Stimulated activated CD4-positive, alpha-beta T cell treated with anti-CD3 and anti-CD28 coated beads, Interleukin-4, amount 100 ng/mL, for 4 hours (primary cell): ENCODE measurements at places on chromosomes 7 and 10.

DNA sequence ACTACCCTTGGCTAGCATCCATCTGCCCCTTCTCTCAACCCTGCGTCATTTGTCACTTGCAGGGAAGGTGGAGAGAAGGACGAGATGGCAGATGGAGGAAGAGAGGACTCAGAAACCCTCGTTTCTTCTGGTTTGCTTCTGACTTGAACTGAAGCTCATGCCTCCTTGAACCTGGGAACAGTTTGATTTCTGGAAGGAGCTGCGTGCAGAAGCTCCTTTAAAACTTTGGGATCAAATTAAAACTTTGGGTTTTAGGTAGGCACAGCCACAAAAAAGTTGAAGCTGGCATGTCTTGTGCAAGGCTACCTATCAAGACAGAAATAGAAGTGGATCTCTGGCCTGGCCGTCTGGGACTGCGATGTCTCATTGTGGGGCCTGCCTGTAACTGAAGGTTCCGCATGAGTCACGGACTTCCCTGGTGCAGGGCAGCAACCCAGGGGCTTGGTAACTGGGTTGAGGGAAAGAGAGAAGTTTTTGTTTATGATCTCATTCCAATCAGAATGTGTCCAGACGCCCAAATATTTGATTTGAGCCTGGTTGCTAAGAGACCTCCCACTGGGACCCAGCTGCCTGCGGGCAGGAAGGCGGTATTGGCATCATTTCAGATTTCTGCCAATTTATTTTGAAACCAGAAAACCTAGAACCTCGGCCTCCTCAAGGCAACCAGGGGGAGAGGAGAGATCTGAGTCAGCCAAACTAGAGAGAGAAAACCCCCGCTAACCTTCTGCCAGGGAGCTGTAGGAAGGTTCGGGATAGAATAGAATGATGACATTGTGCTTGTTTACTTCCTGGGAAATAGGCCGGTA is 15.8 kb upstream of the CAMK1D start:
- DNase-seq = no peak

- DNase-seq = no peak
These were observed 4.6 kb upstream of the NOBOX start for GRCh38 chr7:144408121-144408520.

DNA sequence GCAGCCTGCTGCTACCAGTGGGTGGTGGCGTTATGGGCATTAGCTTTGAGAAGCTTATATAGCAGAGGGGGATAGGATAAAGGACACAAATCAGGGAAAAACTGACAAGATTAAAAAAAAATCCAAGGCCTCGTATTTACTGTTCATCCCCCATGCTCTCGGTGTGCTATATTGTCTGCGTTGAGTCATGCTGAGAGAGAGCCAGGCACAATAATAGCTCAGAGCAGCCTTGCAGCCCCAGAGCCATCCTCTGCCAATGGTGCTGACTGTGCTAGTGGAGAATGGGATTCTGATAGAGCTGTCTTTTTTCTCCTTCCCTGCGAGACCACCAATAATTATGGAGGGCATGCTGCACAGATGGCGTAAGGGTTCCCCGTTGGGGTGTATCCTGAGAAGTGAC is 51.7 kb upstream of the FZD1 start:
- no peak for DNase-seq

DNA sequence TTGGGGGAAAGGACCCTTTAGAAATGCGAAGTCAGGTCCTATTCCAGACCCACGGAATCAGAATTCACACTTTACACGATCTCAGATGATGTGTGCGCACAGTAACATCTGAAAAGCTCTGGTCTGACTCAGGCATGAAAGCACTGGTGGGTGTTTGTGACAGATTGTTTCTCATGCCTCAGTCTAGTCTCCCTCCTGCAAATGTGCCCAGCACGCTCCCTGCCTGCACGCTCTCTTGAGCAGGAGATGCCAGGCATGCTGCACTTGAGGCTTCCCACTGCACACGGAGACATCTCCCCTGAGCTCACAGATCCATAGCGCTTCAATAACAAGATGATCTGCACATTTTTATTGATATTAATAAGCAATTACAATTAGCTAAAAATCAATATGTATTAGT is 23.6 kb upstream of the ZNF37A start:
- no peak for DNase-seq

DNA sequence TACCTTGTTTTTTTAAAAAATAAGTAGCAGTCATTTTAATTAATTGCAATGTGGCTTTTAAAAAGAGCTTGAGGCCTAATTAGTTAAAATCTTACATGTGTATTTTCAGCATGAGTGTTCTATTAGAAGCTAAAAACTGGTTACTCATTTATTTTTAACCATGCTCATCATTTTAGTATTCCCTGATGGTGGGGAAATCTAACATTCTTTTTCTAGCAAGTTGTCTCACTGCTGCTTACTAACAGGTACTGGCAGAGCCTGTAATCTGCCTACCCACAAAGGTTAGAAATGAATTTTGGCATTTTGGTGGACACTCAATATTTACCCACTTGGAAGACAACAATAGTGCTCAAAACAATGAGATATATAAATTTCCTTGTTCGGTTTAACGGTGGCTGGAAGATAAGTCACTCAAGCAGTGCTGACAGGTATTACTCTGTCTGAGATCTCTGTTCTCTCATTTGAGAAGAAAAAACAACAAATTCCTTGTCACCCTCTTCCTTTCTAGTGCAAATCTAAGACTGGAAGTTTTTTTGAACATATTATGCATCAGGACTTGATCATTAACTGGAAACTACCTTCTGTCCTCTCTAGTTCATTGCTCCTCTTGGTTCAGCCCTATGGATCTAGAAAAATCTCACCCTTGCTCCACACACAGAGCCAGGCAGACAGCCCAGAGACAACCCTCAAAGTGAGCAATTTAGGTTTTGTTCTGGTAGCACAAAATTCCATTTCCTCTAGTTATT is 83.3 kb downstream of the VWDE start:
- no peak for DNase-seq

DNA sequence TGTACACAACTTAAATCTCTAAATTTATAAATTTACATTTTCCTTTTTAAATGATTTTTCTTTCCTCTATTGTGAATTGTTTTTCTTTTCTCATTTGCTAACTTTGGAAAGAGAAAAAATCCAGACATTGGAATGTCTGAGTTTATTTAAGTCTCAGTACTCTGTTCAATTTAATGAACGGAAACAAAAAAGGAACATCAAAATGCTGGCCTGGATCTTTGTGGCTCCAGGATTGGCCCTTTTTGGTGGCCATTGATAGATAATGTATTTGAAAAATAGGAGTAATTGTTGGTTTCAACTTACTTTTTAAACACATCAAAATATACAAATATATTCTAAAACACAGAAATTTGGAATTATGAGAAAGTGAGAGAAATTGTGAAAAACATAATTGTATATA is 336.0 kb downstream of the SUGCT start:
- no peak for DNase-seq

- DNase-seq = no peak
These were observed 997 bp upstream of the ZNF138 start for GRCh38 chr7:64793106-64793755.

GRCh38 chr10:26380815-26381214 is 57.3 kb upstream of the APBB1IP start:
- no peak for DNase-seq

DNA sequence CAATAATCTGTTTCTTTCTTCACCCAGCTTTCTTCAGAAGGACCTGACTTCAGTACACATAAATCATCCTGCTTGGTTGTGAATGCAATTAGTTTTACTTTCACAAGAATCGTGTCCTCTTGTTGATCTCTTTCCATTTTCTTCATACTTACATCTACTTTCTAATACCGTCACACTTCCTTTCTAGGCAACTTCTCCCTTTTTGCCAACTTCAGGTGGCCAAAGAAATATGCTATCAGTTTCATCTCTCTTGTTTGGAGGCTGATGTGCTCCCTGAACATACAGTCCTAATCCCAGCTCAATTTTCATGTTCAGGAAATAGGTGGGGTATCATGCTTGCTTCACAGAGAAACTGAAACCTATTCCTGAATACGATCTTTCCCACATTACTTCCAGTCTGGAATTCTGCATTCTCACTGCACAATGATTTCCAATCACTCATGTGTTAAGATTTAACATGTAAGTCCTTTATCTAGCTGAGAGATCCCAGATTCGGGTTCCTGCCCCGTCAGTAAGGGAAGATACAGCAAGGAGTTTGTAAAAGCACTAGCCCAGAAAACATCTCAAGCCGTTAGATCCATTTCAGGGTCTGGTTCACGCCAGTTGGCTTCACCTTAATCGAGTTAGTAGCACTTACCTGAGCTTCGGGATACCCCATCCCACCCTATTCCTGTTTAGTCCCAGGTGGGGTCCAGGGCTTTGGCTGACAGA is 994 bp downstream of the SLC25A28 start:
- no peak for DNase-seq

DNA sequence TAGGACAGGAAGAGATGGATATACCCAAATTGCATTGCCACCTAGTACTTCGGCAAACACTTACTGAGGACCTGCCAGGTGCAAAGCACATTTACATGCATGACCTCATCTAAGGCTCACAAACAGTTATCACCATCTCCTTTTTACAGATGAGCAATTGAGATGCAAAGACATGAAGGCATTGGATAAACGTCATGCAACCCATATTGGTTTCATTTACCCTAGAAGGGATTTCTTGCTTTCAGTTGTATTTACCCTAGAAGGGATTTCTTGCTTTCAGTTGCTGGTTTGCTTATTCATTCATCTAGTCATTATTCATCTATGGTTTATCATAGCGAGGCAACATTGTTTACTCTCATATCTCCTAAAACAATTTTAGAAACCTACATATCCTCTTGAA is 52.2 kb downstream of the STEAP1B start:
- DNase-seq = no peak

- DNase-seq = no peak
These were observed 21.7 kb downstream of the ADD3 start for GRCh38 chr10:110029450-110029849.

GRCh38 chr7:26584987-26585665 is 279.3 kb downstream of the SKAP2 start:
- DNase-seq = no peak

DNA sequence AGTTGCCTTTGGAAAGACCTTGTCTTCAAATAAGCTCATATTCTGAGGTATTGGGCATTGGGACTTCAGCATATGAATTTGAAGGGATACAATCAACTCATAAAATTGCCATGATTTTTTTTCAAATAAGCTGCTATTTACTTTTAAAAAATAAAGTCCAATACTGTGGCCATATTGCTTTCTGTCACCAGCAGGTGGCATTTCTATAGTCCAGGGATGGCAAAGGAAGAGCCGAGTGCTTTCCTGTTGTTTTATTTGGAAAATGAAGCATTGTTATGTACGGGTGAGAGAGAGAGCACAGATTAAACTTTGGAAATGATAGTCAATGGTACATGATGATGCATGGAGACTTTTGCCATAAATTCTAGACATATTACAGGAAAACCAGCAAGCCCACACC is 104.1 kb upstream of the DPP6 start:
- no peak for DNase-seq

DNA sequence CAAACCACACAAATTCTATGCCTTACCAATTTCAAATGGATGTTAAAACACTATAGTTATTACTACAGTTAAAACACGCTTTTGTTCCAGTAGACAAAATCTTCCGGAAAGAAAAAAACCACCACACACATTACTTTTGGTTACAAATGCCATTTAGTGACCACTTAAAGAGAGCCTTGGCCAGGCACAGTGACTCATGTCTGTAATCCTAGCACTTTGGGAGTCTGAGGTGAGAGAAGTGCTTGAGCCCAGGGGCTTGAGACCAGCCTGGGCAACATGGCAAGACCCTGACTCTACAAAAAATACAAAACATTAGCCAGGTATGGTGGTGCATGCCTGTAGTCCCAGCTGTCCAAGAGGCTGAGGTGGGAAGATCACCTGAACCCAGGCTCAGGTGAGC is 7.2 kb downstream of the TNPO3 start:
- no peak for DNase-seq

DNA sequence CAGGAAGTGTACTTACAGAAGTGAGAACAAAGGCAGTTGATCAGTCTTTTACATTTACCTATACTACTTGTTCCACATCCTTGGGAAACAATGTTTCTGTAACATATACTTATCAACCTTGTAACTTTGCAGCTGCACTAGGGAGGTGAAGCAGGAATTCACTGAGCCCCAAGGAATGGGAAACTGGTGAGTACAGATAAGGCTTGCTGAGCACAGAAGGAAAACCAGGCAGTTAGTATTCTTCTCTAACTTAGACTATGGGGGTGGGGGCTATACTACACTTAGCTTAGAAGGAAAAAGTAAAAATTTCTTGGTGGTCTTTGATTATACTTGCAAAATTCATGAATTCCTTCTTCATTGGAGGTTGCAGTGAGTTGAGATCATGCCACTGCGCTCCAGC is 6.9 kb upstream of the ZNF33A start:
- DNase-seq = no peak

- no peak for DNase-seq
These were observed 31.5 kb downstream of the C7orf25 start for GRCh38 chr7:42880392-42880791.

DNA sequence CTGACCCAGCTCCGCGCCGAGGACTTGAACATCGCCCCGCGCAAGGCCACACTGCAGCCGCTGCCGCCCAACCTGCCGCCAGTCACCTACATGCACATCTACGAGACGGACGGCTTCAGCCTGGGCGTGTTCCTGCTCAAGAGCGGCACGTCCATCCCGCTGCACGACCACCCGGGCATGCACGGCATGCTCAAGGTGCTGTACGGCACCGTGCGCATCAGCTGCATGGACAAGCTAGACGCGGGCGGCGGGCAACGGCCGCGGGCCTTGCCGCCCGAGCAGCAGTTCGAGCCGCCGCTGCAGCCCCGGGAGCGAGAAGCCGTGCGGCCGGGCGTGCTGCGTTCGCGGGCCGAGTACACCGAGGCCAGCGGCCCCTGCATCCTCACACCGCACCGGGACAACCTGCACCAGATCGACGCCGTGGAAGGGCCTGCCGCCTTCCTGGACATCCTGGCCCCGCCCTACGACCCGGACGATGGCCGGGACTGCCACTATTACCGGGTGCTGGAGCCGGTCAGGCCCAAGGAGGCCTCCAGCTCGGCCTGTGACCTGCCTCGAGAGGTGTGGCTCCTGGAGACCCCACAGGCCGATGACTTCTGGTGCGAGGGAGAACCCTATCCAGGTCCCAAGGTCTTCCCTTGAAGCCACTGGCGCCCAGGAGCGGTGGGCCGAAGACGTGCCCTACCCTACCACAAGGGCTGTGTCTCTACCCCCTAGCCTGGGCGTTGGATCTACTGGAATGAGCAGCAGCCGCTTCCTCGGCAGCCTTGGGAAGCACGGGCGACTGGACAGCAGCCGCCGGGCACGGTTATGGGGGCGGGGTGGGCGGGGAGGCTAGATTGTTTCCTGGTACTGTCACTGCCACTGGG is 945 bp downstream of the ADO start:
- DNase-seq = peak; percentile 4

- DNase-seq = no peak
These were observed 8.9 kb downstream of the PRR15 start for GRCh38 chr7:29572558-29572957.
